ENCODE measurements at places on chromosomes 1 and 21. TPM values are rescaled to one million over a fixed set of nuclear protein-coding genes. Genes with fewer than 3 reads are reported as not detected.

The CD160 gene
- 0.35 TPM for polyA plus RNA-seq

The OR2L13 gene
- 0.16 TPM for polyA plus RNA-seq

The SPATA17 gene
- polyA plus RNA-seq, result 0.56 TPM

The RPTN gene
- not detected for polyA plus RNA-seq

The SERTAD4 gene
- 0.64 TPM for polyA plus RNA-seq

The DCDC2B gene
- polyA plus RNA-seq, result not detected

The TNFRSF8 gene
- not detected for polyA plus RNA-seq

The OR6N1 gene
- polyA plus RNA-seq, result not detected

The ACTA1 gene
- 2.9 TPM for polyA plus RNA-seq

The BATF3 gene
- polyA plus RNA-seq, result 5.4 TPM

The PROK1 gene
- polyA plus RNA-seq, result 4.0 TPM

The WNT4 gene
- polyA plus RNA-seq, result 5.7 TPM

The PRMT6 gene
- polyA plus RNA-seq, result 9.7 TPM

The ERICH3 gene
- polyA plus RNA-seq, result 6.6 TPM

The CNTN2 gene
- polyA plus RNA-seq, result 0.72 TPM

The PBX1 gene
- 13.0 TPM for polyA plus RNA-seq

The RNF223 gene
- 0.03 TPM for polyA plus RNA-seq

The MEGF6 gene
- polyA plus RNA-seq, result 16.2 TPM

The CRB1 gene
- polyA plus RNA-seq, result 0.30 TPM

The PGLYRP3 gene
- not detected for polyA plus RNA-seq

The IGSF5 gene
- 2.7 TPM for polyA plus RNA-seq

The GDAP2 gene
- 2.2 TPM for polyA plus RNA-seq

The CYYR1 gene
- 36.7 TPM for polyA plus RNA-seq

The RAB3B gene
- polyA plus RNA-seq, result 0.20 TPM

The COL16A1 gene
- 49.8 TPM for polyA plus RNA-seq
